ENCODE measurements at places on chromosomes 3 and 15.

DNA sequence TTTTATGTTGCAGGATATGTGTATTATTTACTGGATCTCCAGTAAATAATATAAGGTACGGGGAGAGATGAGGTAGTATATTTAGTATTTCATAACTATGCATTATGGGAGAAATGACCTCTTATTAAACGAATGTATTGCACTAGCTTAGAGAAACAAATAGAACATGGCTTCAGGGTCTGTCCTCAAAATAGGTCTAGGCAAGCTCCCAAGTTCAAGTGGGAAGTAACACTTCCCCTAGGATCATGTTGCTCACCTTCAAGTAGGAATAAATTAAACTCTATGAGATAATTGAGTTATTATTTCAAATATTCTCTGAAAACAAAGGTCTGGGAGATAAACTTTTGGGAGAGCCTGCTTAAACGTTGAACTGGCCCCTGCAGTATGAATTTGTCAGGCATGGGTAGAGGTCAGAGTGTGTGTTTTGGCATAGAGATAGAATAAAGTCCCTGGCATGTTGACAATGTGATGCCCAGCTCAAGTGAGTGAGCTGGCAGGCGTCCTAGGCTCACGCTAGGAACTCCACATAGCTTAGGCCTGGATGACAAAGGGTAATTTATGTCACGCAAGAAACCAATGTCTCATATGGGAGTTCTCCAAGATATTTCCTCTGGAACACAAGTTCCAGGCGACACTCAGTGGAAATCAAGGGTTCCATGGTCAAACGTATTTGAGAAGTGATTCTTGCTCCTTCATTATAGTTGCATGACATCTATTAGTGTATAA, 236.8 kb downstream of the CACNA2D3 start:
- DNase-seq = no peak

DNA sequence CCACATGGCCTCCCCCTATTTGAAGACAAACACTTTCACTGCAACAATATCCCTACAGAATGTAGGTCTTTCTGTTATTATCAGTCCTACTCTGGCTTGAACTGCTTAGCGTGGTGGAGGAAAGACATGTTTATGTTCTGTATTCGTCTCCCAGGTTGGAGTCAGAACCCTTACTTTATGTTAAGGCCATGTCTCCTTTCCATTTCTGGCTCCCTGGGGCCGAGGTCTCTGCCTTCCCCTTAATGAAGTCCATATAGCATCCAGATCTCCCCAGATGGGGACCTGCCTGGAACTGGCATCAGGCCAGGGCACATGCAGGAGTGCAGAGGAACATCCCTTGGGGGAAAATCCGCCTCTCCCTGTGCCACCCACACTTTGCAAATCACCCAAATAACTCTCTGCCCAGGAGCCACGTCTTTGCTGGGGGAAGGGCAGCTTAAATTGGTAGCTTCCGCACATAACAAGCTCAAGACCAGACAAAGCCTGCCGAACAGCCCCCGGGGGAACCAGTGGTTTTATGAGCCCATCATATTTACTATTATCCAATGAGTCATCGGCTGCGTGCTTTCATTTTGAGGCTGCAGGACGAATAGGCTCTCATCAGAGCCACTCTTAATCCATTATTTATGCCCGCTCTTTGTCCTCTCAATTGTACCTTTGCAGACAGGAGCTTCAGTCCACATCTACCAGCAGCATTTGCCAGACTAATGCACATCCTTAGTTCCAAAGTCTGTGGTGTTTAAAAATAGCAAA, 237.0 kb downstream of the UACA start:
- DNase-seq = peak; percentile 36

GRCh38 chr3:124684459-124684858, 45.8 kb upstream of the UMPS start:
- DNase-seq = no peak

DNA sequence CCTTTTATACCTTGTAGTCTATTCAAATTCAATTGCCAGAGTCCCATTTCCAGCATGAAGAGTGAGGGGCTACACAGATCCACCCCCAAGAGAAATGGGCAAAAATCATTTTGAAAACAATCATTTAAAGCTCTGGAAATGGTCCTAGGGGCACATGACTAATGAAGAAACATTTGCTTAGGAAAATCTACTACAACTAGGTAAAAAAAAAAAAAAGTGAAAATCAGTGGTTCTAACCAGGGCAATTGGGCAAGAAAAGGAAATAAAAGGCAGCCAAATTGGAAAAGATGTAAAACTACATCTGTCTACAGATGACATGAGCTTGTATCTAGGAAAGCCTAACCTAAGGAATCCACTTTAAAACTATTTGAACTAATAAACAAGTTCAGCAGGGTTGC, 9.4 kb downstream of the IMPG2 start:
- DNase-seq = no peak

DNA sequence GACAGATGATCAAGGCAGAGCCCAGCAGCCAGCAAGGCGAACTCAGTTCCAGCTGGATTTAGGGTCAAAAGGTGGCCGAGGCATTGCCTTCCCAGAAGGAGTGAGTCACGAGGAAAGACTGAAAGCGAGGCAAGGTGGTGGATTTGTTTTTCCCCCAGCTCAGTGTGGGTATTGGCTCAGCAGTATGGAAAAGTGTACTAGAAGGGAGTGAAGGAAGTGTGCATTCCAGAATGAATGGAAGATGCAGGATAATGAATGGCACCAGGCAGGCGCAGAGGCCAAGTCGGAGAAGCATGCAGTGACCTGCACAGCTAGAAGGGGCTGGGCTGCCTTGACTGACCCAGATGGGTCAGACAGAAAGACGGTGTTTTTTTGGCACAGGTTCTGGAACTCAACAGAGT, 46.3 kb downstream of the FOXP1 start:
- no peak for DNase-seq

DNA sequence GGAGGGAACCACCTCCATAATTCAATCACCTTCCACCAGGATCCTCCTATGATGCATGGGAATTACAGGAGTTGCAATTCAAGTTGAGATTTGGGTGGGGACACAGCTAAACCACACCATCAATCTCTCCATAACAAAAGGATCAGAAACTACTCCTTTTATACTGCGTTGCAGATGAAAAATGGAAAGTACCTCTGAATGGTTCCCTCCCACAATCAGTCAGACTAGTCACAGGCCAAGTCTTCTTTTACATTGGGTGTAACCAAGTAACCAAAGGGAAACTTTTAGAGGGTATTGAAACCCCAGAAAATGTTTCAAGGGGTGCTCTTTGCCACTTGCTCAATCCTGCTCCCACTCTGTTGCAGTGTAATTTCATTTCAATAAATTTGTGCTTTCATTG, 504.3 kb upstream of the CNTN3 start:
- DNase-seq = no peak

DNA sequence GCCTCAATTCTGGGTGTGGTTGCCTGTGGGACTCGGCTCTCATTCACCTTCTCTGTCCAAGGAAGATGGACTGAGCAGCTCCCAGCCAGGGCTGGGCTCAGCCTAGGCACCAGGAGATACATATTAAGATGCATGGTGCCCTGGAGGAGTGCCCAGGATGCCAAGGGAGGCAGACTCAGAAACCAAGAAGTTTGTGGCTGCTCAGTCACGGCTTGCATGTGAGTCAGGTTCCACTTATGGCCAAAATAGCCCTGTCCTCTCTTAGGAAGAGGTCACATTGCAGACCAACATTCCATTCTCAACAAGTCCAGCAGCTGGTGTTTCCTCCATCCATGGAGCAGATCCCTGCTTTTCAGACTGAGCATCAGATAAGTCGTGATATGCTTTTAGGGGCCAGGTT, 21.8 kb downstream of the CDCP1 start:
- DNase-seq = no peak

DNA sequence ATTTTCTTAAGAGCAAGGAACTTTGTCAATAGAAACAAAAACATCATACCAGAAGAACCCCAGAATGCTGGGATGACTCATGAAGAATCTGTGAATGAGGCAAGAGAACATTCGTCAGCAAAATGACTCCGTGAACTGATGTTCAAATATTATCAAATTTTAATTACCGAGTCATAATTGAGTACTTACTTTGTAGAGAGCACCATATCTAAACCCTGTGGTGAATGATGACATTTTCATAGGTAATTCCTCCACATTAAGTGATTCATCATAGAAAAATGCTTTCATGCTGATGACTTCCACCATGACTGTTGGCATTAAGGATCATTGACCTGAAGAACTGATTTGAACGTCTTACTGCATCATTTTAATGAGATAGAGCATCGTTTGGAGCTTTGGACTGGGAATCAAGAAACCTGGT, 56.3 kb downstream of the PPARG start:
- peak; percentile 55 for DNase-seq

DNA sequence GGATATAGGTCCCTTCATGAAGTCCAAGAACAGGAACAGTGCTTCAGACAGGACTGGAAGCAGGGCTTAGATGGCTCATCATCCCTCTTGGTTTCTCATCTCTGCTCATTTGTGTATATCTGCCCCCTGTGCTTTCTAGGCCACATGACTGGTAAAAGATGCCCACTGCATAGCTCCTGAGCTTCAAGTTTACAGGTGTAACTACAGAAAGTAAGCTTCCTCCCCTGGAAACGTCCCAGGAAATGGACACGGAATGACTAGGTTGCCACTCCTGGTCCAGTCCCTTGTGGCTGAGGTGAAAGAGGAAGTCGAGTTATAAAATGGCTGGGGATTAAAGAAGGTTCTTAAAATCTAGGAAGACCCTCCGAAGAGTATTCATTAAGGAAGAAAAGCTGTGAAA, 32.5 kb downstream of the MYO5A start:
- DNase-seq = no peak

- DNase-seq = peak; percentile 76
Observed at GRCh38 chr15:66617137-66618090, 51.6 kb upstream of the LCTL start.

- no peak for DNase-seq
Observed at GRCh38 chr3:155643581-155644165, 101.2 kb downstream of the PLCH1 start.

DNA sequence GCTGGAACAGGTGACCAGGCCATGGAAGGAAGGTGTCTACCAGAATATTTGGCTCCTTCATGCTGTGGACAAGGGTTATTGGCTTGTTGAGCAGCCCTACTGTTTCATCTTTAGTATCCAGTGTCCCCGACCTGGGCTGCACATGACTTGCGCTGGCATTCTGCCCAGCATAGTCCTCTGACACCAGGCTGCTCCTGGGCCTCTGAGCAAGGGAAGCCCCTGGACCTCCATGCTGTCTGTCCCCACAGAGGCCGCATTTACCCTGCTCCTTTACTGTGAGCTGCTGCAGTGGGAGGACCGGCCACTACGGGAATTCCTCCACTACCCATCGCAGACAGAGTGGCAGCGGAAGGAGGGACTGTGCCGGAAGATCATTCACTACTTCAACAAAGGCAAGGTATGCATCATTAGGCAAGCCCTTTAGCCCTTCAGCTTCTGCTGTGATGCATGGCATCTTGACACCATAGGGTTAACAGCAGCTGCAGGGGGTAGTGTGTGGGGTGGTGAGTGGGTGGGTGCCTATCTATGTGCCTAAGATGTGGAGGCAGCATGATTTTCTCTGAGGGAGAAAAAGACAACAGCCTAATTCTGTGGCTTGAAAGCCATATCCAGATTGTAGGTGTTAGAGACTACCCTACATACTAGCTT, 44.0 kb upstream of the MANF start:
- no peak for DNase-seq

- no peak for DNase-seq
Observed at GRCh38 chr15:57135800-57136199, 217.4 kb downstream of the TCF12 start.

GRCh38 chr15:84883466-84883865, 996 bp upstream of the SLC28A1 start:
- no peak for DNase-seq

DNA sequence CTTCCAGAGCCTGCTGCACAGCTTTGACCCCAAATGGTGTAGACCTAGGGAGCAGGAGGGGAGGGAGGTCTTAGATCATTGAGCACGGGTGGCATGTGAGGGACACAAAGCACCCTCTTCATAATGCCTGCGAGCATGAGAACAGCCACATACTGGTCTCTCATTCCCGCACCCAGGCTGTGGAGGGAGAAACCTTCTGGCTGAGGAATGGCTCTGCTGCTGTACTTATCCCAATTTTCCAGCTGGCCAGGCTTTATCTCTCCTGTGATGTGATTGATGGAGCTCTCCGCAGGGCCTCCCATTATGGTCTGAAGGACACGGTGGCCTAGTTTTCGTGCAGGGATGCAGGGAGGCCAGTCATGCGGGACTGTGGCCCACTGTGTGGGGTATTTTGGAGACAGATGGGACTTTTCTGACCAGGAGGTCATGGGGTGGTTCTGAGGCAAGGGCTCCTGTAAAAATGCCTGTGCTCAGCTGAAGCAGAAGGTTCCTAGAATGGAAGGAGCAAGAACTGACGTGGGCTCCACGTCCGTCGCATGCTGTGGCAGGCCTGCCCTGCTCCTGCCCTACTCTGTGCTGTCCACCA, 251.5 kb downstream of the PLCL2 start:
- no peak for DNase-seq

- no peak for DNase-seq
Observed at GRCh38 chr3:46419816-46420215, 12.8 kb downstream of the CCRL2 start.

DNA sequence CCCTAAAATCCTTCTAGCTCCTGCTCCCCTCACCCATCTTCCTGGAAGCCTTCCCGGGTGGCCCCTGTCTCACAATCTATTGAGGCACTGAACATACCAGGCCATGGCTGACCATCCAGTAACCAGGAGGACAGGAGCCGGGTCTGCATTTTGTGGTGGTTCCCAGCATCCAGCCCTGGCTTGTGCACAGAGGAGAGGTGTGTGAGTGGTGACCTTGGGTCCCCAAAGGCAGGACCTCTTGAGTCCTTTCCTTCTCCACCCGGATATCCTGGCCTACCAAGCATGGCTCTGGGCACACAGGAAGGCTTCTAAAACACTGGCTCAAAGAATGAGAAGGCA, 7.8 kb downstream of the CSK start:
- DNase-seq = no peak

DNA sequence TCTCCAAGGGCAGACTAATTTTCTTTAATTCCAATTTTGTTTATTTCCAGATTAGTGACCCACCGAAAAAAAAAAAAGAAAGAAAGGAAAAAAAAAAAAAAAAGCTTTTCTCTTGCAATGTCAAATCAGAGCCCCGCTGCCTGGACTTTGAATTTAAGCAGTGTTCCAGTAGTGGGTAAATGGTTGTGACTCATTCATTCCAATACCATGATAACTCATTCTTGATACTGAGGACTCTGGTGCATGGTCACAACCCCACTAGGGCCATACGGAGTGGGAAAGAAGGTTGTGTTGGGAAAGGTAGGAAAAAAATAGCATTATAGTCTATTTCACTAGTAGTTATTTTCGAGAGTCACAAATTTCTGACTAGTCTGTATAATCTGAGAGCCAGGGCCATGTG, 59.1 kb upstream of the COL8A1 start:
- no peak for DNase-seq

- DNase-seq = no peak
Observed at GRCh38 chr3:152175528-152175889, 93.2 kb upstream of the MBNL1 start.

DNA sequence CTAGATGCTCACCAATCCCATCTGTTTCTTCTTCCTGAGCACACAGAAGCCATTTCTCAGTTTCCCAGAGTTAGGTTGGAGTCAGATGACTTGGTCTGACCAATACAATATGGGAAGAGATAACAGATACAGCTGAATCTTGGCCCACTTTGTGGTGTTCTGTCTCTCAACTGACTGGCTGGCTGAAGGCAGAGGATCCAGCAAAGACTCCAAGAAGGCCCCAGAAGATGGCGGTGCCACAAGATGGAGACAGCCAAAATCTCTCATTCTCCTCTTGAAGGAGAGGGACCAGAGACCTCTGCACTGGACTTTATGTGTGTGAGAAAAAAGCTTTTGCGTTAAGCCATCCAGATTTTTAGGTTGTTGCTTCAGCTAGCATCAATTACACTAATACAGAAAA, 8.2 kb upstream of the OXSR1 start:
- no peak for DNase-seq
